ENCODE measurements at places on chromosomes 16 and 17.

GRCh38 chr16:2036200-2036966 lies 9.7 kb downstream of the NHERF2 start:
- DNase-seq, result no peak

DNA sequence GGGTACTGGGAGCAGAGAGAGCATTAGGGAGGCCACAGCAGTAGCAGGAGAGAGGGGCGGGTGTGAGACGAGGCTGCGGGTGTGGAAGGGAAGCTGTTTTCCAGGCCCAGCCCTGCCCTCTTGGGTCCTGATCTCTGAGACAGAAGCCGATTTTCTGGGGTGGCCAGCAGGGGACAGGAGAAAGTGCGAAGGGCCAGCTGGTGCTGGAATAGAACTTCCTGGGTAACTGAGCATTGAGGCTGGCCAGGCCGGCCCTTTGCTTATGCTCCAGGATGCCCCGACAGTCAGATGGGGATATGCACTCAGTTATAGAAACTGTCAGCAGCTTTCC lies 804 bp downstream of the BTBD17 start:
- DNase-seq, result no peak

- no peak for DNase-seq
Measured at GRCh38 chr17:13646411-13646810, 44.7 kb upstream of the HS3ST3A1 start.

DNA sequence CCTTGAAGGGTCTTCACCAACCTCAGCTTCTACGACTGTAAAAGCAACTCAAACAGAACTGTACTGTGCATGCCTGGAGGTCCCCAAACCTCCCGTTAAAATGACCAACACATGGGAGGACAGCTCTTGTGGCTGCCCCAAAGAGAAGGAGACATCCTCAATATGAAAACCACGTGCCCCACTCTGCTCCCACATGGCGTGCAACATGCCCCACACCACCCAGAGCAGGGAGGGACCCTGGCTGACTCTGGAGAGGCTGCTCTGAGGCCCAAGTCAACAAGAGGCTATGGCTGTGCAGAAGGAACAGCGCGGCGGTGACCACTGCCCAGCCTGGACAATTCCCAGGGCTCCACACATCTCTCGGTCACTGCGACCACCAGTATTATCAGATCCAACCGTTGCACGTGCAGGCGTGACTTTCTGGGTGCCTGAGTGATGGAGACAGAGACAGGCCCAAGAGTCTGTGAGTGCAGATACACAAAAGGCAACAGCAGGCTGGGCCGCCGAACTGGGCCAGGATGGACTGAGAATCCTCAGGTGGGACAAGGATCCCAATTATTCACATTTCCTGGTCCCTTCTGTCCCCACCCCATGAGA lies 1.4 kb downstream of the PLD6 start:
- no peak for DNase-seq

DNA sequence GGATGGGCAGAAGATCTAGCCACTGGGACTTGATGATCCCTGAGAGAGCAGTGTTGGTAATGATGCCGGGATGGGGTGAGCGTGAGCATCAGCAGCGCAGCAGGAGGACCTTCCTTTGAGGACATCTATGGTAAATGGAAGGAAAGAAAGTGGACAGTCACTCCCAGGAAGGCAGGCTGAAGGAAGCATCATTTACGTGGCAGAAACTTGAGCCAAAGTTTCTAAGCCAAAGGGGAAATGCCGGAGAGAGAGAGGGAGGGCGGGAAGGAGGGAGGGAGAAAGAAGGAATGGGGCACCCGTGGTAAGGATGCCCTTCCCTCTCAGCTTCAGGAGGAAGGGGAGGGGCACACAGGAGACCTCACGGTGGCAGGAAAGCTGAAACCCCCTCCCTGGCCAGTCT lies 86.3 kb upstream of the CACNG5 start:
- no peak for DNase-seq

GRCh38 chr16:89104930-89105571 lies 11.4 kb downstream of the ACSF3 start:
- no peak for DNase-seq

- DNase-seq, result no peak
Measured at GRCh38 chr17:9108146-9108545, 86.8 kb downstream of the NTN1 start.

DNA sequence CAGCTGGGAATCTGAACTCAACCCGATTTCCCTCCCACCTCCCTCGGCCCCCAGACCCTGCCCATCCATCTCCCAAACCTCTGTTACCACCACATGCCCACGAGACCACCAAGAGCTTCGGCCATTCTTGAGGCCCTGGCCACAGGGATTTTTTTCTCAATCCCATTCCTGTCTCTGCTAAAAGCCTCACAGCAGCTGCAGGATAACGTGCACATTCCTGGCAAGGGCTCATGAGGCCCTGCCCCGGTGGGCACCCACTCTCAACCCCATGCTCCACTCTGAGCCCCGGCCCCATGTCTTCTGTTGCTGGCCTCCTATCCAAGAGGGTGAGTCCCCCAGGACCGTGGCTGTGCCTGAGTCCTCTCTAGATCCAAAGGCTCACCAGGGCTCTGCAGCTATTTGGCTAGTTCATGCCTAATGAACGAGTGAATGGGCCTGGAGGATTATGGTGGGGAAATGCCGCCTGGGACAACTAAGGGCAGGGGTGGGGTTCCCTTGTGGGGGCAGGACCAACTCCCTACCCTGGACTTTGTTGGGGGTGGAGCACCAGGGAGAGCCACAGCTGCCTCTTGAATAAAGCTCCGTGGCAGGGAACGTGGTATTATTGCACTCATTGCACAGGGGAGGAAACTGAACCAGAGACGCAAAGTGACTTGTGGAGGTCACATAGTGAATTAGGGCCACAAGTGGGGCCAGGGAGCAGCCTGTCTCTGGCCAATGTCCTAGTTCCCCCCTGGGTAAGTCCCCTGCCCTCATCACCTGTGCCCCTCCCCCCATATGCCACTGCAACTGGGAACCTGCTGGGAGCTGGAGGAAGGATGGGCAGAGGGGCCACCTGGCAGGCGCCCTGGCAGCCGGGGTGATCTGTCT lies 113.8 kb upstream of the SMURF2 start:
- DNase-seq, result no peak

DNA sequence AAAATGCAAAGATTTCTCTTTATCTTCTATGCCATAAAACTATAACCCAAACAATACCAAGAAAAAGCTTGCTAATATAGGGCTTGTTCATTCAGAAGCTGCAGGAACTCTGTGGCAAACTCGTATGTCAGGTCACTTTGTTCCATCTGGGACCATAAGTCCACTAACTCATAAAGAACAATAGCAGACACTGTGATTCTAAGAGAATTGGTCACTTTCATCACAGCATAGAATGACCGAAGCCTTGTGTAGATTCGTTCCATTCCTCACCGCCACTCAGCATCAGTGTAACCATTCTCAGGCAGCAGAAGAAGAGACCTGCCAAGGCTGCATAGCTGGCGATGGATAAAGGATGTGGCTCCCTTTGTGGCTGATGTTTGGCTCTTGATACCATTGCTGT lies 30.3 kb upstream of the VAT1L start:
- DNase-seq, result no peak

DNA sequence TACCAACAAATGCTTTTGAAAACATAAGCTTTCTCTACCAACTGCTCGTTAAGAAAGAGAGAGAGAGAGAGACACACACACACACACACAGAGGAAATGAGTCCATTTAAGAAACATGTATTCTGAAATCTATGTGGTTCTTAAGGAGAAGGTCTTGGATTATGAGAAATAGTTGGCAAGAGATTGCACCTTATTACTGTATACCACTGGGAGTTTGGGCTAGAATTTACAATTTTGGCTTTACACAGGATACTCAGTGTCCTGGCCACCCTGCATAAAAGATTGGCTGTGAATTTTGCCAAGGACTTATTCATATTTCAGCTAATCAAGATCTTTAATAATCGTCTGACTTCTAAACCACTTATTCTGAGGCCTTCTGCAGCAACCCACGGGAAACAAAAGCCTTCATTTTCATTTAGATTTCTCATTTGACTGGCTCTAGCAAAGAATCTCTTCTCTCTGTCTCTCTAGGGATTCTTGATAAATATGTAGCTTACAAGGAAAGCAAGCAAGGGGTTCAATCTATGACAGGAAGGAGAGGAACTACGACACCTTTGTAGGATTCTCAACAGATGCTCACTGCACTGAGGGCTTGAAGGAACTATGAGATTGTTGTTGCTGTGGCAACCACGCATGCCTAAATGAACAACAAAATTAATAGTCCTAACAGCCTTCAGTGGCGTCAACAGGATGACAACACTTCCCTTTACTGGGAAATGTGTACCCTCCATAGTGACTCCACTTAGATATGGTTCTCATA lies 75.3 kb upstream of the GNAO1 start:
- no peak for DNase-seq

- no peak for DNase-seq
Measured at GRCh38 chr17:74631468-74632450, 8.2 kb upstream of the CD300E start.

DNA sequence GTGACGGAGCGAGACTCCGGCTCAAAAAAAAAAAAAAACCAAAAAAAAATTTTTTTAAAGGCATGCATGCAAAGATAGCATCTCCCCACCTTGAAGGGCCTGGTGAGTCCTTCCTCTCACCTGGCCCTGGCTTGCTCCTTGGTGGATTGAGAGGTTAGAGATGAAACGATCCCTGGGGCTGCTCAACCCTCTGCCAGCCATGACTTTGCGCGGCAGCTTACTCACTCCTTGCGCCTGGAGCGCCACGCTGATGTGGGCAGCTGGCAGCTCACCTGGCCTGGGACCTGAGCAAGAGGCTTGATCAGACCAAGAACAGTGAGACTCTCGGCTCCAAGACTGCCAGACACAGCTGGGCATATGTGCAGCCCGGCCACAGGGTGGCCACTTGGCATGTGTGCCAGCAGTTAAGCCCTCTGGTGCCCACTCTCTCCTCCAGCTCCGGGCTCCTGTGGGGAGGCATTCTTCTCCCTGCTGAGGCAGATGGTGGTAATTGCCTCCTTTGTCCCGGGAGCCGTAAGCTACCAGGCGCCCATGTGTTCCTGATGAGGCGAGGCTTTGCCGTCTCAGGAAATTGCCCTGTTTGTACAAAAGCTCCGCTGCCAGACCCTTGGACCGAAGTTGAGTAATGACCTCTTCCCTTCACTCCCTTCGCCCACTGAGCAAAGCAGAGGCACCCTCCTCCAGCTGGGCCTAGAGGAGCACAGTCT lies 5.1 kb upstream of the EVPL start:
- no peak for DNase-seq

DNA sequence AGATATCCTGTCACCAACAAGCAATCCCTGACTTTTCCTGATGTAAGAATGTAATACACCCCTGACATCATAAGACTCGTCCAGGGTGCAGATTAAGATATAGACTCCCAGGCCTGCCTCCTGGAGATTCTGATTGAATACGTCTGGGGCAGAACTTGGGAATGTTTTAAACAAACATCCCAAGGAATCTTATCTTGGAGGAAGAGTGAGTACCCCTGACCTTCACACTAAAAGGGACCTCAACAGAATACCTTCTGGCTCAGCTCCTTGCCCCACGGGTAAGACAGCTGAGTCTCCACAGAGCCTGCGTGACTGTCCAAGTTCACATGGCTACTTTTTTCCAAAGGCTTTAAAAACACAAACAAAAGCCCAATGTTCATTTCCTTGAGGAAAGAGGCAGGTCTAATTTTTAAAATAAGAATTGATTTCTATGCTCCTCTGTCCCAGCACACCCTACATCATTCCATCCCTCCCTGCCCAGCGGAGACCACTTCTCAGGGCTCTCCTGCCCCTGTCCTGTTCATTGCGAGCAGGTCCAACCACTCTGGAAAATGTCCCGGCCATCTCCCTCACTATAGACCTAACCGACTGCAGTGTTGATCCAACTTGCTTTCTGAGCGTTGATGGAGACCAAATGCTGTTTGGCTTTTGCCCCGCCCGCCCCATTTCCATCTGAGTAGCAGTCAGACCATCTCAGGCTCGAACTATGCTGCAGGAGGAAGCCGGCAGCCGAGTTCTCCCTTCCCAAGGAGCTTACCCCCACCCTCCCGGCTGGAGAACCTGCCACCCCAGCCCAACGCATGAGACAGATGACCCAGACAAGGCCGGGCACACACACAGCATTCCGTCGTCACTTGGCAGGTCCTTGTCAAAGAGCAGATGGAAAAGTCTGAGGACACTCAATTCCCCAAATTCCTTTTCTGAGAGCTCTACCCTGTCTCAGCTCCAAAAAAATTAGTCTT lies 44.1 kb upstream of the MYH10 start:
- no peak for DNase-seq

DNA sequence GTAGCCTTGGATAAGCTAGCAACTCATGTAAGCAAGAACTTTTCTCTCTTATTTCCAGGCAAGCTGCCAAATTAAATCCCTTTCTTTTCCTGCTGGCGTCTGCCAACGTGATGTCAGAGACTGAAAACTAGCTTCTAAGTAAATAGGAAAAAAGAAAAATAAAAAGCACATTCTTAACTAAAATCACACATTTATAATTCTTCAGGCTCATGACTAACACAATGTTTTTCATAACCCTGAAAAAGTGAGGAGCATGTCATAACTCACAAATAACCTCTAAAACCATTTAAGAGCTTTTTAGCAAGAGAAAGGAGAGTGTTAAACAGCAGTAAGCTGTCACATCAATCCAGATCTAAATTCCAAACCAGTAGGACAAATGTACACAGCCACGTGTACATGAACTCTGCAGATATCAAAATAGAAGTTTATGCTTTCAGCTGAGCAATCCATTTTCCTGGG lies 110.0 kb downstream of the N4BP1 start:
- peak; percentile 63 for DNase-seq

- peak; percentile 50 for DNase-seq
Measured at GRCh38 chr16:72858665-72859493, 189.0 kb downstream of the ZFHX3 start.

DNA sequence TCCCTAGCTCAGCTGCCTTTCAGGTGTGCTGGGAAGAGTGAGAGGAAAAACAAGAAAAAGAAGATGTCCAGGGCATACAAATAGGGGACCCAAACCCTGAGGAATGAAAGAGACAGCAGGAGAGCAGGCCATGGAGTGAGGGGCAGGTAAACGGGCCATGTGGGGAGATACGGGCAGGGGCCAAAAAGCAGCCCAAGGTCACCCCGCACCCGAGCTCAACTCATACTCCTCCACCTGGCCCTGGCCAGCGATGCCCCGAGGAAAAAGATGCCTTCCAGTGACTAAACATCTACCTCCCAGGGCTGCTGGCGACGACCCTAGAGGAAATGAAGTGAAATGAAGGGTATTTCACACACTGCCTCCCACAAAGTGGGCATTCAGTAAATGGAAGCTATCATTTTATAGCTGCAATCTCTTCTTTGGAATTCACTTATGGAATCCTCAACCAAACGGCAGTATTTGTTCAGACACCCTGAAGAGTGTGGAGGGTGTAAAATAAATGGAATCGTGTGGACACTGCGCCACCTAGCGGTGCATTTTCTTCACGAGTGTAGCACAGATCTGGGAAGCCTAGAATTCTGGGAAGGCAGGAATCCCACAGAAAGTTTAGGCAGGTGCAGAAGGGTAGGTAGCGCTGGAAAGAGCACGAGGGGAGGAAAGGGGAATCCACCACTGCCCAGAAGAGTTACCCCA lies 14.9 kb downstream of the ELAC2 start:
- DNase-seq, result peak; percentile 17

Data from brain pericyte (primary cell).